Right renal pelvis (tissue), 4 donors: ENCODE measurements at places on chromosomes 1 and 21.

DNA sequence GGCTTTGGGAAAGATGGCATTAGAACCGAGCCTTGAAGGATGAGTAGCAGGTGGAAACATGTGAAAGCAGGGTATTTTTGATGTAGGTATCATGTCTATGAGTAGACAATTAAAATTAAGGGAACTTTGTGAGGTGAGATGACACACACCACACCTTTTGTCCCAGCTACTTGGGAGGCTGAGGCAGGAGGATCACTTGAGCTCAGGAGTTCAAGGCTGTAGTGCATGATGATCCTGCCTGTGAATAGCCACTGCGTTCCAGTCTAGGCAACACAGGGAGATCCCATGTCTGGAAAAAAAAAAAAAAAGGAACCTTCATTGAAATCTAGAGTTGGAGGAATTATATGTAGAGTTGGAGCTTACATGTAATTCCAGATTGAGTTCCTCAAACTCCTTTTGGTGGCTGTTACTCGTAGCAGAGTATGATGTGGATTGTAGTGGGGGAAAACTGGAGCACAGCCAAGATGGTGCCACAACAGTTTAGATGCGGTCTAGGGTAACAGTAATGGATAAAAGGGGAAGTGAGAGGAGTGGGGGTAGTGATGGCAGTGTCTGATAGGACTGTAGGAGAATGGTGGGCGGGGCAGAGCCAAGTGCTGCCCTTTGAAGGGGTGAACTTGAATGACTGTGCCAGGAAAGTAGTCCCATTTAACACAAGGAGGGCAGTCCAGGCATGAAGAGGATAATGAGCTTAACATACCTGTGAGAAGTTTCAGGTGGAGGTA is 17.4 kb downstream of the AK4 start:
- DNase-seq, result no peak

GRCh38 chr1:201557572-201557958 is 18.6 kb downstream of the NAV1 start:
- no peak for DNase-seq

DNA sequence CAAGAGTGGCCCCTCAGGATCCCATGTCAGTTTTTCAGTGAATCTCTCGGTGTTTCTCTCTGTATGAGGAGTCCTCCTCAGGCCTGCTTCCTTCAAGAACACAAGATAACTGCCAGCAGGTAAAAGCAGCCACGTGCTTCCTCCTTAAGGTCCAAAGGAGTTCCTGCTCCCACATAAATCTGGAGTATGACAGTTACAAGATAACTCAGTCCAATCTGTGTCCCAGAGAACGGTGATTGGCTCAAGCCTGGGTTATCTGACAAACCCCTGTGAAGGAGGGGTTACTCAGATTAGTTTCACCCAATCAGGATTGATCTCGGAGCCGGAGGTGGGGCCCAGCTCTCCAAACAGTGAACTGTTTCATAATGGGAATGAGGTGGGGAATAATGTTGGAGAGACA is 5.8 kb upstream of the ANKRD13C start:
- no peak for DNase-seq

DNA sequence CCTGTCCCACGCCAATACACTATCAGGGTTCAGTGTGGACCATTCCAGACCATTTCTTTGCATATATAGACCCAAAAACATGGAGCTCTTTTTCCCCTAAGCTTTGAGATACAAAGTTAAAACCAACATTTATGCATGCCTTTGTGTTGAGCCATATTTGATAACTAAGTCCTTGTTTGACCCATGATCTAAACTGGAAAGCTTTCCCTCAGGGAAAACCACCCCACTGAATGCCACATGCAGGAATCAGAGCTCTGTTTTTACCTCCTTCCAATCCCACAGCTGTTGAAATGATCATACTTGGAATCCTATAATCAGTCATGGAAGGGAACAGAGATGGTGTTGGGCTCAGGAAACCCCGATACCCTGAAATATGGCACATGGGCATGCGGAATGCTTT is 14.8 kb upstream of the SLC45A1 start:
- no peak for DNase-seq

DNA sequence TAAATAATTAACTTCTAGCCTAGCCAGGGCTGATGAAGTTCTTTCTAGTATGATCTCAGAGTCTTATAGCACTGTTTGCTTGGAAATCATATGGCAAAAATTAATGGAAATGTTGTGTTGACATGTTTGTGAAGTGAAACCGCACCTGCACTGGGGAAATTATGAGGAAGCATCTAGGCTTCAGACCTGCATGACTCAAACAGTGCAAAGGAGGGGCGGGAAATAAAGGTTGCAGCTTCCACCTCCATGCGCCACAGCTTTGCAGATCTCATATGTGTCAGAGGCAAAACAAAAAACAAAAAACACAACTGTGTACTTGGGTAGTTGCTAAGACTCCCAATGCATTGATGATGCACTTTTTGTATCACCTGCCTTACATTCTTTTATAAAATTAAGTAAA is 1080.6 kb downstream of the PLA2G4A start:
- DNase-seq, result no peak

GRCh38 chr21:43762303-43763128 is 13.6 kb downstream of the CSTB start:
- no peak for DNase-seq

- no peak for DNase-seq
Measured at GRCh38 chr1:226632169-226632879, 83.8 kb downstream of the STUM start.

DNA sequence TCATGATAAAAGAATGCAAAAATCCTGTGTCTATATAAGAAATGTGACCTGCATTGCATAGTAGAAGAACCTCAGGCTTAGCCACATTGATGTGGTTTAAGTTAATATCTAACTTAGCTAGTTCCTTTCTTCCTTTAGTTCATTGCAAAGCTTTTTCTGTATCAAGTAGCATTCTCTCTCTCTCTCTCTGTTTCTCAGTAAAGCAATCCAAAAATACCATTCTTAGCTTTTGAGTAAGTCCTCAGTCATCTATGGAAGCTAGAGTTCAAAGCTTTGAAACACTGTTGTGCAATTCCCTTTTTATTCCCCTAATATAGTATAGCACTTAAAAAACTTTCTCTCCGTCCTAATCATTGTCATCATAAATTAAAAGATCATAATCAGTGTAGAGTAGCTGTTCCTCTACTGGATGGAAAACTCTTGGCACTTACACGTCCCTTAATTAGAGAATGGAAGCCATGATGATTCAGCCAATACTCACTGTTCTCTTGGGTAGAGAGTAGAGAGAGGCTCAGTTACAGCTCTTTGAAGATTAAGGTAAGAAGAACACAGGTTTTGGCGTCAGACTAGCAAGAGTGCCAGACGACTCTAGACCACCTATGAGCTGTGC is 350.3 kb upstream of the LYPLAL1 start:
- DNase-seq, result no peak

- DNase-seq, result no peak
Measured at GRCh38 chr1:232111611-232112010, 485.0 kb downstream of the DISC1 start.

DNA sequence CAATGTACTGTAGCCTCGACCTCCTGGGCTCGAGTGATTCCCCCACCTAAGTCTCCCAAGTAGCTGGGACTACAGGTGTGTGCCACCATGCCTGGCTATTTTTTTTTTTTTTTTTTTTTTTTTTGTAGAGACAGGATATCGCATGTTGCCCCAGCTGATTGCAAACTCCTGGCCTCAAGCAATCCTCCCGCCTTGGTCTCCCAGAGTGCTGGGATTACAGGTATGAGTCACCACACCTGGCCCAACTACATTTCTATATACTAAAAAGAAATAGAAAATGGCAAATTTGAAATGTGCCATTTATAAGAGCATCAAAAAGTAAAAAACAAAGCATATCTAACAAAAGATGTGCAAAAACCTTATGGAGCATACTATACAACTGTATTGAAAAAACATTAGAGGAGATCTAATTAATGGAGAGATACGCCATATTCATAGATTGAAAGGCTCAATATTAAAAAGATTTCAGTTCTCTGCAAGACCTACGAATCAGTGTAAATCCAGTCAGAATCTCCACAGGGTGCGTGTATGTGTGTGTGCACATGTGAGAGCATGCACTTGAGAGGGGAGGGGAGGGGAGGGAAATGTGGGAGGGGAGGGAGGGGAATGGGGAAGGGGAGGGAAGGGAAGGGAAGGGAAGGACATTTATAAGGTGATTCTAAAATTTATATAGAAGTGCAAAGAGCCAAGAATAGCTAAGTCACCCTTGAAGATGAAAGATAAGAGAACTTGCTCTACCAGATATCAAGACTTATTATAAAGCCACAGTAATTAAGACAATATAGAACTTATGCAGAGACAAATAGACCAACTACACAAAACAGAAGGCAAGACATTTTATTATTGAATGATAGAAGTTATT is 15.5 kb upstream of the PADI4 start:
- DNase-seq, result no peak

- no peak for DNase-seq
Measured at GRCh38 chr1:209629621-209630382, 22.4 kb downstream of the LAMB3 start.

DNA sequence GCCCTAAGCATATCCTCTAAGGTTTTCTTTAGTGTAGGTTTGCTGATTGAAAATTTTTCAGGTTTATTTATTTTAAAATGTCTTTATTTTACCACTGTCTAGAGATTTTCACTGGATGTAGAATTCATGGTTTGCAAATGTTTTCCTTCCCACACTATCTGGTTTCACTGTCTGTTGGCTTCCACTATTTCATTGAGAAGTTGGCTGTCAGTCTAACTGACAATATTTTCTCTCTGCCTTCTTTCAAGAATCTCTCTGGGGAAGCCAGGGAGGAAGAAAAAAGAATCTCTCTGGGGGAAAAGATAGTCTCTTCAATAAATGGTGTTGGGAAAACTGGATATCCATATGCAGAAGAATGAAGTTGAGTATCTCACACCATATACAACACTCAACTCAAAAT is 226.0 kb downstream of the COP1 start:
- no peak for DNase-seq

- DNase-seq, result no peak
Measured at GRCh38 chr1:196207612-196208217, 400.5 kb downstream of the KCNT2 start.

DNA sequence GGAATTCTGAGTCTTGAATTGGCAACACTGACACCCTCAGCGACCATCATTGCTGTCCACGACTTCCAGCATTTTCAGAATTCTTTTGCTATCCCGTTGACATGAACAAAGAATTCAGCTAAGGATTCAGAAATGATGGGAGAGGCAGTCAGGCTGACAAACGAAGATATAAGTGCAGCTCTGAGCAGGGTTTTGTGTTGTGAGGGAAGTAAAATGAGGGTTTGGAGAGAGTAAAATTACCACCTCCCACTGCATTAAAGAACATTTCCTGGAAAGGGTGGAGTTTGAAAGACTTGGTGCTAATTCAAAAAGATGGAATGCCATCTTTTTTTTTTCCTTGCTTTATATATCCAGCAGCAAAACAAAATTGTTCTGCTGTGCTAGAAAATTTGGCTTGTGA is 4.9 kb upstream of the ELK4 start:
- DNase-seq, result no peak

DNA sequence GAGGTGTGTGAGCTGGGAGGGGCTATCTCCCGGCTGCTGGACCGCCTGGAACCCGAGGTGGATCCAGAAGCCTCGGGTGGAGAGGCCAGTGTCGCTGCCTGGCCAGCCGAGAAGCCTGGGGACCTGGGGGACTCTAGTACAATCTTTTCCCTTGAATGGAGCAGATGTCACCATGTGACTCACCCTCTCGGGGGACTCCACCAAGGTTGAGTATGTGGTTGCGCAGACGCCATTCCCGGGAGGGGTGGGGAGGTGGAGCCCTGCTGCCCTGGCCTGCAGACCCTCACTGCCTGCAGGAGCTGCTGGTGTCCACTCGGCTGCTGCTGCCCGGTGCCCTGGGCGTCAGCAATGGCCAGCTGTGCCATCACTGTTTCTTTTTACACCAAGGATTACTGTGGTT is 40.3 kb downstream of the TP73 start:
- DNase-seq, result no peak

GRCh38 chr1:6819246-6820040 is 34.2 kb downstream of the CAMTA1 start:
- no peak for DNase-seq

DNA sequence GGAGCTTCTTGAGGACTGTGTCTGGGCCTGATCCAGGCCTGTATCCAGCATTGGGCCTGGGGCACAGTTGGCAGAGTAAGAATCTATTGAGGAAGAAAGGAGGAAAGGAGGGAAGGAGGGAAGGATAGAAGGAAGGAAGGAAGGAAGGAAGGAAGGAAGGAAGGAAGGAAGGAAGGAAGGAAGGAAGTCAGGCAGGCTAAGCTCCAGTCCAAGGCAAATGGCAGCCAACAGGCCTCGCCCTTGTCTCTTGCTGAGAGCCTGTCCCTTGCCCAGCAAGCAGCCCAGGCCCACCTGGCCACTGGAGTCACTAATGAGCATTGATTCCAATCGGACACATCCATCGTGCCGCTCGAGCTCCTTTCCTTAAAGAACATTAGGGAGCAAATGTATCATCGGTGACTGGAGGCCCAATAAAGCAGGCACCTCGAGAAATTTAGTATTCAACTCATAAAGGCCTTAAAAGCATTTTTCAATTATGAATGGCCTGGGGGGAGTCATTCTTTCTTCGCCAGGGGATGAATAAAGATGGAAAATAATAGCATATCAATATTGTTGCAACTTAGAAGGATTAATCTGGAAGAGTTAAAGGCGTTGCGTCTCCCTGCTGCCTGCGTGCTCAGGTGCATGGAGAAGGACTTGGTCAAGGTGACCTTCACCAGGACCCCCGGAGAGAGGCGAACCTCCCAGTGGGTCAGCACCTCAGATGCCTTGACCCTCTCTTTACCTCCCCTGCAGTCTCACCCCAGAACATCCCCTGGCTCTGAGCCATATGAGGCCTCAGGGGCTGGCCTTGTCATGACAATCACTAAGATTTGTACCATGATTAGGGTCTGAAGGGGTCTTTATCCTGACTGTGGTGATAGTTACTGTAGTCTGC is 144.5 kb upstream of the RUNX3 start:
- DNase-seq, result no peak

GRCh38 chr21:28742527-28742926 is 250.2 kb downstream of the LTN1 start:
- DNase-seq, result no peak

- no peak for DNase-seq
Measured at GRCh38 chr1:94858276-94858675, 38.1 kb downstream of the SLC44A3 start.
